ENCODE measurements at places on chromosomes 2 and 18.

GRCh38 chr2:170974304-170974993 lies 45.4 kb downstream of the GORASP2 start:
- no peak for DNase-seq

GRCh38 chr2:231390667-231391066 lies 4.8 kb upstream of the B3GNT7 start:
- DNase-seq: no peak

DNA sequence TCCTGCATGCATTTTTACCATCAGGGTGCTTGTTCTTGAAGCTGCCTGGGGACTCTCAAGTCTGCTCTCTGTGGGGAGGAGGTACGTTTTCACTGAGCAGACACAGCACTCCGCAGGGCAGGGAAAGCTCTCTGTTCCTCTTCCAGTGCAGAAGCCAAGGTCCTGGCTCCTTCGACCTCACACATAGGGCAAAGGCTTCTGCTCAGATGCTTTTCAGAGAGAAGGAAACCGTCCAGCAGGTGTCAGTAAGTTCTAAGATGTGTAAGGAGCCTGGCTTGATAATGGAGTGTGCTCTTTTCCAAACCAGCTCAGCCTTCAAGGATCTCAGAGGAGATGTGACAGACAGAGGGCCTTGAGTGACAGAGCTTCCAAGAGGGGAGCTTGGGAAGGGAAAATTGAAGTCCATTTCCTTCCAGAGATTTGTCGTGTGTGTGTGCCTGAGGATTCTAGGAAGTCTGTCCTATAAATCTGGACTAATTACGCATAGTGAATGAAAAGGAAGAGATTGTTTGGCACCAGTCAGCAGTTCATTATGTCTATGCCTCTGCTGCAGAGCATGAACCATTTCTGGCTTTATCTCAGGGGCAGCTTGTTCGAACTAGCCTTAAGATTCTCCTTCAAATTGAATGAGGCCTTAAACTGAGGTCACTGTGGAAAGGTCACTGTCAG lies 67.3 kb upstream of the UPP2 start:
- peak; percentile 25 for DNase-seq

GRCh38 chr2:226754821-226755604 lies 44.6 kb downstream of the IRS1 start:
- DNase-seq: no peak

DNA sequence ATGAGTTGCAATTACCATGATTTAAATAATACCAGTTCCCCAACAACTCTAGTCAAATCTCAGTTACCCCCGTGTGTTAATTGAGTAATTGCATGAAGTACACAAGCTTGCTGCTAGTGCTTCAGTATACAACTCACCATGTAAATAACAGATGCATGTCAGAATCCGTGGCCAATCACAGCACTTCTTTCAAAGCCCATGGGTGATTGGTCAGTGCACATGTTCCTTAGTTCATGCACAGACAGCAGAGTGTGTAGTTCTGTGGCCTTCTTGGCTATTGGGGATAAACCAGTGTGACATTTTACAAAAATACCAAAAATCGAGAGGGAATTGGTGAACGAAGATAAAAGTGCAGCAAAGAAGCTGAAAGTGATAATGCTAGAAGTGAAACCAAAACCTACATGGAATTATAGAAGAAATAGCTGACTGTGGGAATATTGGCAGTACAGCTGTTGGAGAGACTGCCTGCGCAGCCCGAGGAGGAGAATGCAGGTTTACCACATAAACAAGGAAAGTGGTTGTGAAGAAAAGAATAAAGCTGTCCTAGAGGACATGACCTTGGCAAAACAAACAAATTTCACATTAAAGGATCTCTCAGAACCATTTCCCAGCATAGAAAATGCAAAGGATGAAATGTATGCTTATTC lies 59.4 kb downstream of the NEDD4L start:
- no peak for DNase-seq

- no peak for DNase-seq
Measured at GRCh38 chr2:1482981-1483380, 69.7 kb downstream of the TPO start.

- DNase-seq: no peak
Measured at GRCh38 chr18:34222307-34223163, 2.2 kb downstream of the NOL4 start.

DNA sequence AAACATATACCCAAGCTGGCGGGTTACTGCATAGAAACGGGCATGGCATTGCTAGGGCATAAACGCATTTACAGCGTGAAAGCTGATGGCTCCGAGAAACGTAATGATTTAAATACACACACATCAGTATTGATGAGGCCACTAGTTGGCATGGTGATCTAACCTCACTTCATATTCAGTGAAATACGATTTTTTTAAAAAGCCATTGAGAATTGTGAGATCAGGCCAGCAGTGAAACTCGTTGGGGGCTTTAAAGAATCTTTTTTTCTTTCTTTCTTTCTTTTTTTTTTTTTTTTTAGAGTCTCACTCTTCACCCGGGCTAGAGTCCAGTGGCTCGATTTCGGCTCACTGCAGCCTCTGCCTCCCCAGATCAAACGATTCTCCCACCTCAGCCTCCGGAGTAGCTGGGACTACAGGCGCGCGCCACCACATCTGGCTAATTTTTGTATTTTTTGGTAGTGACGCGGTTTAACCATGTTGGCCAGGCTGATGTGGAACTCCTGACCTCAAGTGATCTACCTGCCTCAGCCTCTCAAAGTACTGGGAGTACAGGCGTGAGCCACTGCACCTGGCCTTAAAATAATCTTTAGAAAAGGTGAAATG lies 2.4 kb upstream of the SMAD7 start:
- peak; percentile 65 for DNase-seq

DNA sequence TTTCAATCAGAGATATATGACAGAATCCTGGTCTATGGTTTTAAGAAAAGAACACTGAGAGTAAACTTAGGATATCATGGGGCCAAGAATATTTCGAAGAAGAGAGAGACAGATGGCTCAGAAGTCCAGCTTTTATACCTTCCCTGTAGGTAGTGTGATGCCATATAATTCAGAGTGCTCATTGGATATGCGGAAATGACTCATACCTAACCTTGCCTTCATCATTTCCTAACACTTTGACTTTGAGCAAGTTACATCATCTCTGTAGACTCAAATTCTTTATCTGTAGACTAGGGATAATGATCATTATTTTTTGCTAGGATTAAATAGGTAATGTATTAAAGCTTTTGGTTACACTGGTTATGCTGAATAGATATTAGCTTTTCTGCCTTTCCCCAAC lies 461.6 kb upstream of the CNTNAP5 start:
- DNase-seq: no peak

DNA sequence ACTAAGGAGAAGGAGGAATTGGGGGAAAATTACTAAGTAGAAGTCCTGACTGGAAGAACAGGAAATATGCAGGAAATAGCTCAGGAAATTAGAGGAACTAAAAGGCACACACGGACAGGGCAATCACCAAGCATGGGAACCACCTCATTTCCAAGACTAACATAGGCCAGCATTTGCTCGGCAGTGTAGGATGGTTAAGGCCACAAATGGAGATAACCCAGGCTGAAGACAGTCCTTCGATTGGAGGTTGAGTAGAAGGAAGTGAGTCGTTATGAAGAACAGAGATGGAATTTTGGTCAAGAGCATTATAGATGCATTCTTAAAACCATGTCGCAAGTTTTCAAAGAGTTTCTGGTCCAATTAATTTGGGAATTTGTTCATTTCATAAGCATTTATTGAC lies 401.4 kb downstream of the ALK start:
- no peak for DNase-seq

GRCh38 chr2:189465478-189465877 lies 24.2 kb downstream of the WDR75 start:
- DNase-seq: no peak

DNA sequence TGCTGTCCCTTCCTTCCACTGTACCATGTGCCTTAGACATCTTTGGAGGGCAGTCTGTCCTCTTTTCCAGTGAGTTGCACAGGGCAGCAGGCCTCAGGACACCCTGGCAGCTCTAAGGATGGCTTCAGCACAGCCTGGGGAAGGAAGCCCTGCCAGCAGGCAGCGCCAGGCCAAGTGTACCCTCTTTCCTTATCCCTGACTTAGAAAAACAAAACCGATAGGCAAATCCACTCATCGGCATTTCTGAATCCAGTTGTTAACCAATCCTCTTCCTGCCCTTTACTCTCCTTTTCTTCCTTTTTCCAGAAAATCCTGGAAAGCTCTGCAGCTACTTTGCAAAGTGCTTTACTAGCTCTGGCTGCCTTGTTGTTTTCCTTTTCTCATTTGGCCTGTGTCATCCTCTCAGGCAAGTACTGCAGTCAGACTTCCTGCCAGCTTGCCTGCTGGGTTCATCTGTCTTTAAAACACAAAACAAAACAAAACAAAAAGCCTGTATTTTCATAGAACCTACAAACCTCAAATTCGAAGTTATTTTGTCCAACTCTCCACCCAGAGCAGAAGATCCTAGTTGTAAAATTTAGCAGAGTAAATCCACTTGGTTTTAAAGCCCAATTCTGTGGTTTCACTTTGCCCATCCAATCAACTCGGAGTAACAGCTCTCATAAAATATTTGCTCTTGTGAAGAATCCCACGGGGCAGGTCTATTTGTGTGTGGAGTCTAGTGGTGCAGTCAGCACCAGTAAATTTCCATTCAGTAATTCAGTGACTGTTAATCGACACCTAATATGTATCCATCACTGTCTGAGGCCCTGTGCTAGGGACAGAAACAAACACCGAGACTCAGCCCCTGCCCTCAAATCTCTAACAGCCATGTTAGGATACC lies 45.2 kb downstream of the PCBP1 start:
- DNase-seq: peak; percentile 52

Measured in CD4-positive, alpha-beta T cell treated with Interleukin-1 beta for 1 hour (primary cell).